Regular cardiac myocyte (primary cell): ENCODE measurements at places on chromosomes 4 and X. TPM values are rescaled to one million over a fixed set of nuclear protein-coding genes. Genes with fewer than 3 reads are reported as not detected.

The CT47B1 gene
- not detected in 2 replicates for total RNA-seq

The EDA2R gene
- total RNA-seq: 8.8 and 14.9 TPM in 2 replicates

The FNIP2 gene
- 15.0 and 37.5 TPM in 2 replicates for total RNA-seq

The DDX53 gene
- total RNA-seq: not detected in 2 replicates

The TMPRSS11A gene
- not detected in 2 replicates for total RNA-seq

The ZNF732 gene
- total RNA-seq: 0.28 and 1.2 TPM in 2 replicates

The CCDC120 gene
- total RNA-seq: 0.19 and 0.28 TPM in 2 replicates

The DCX gene
- not detected in 2 replicates for total RNA-seq

The ZNF827 gene
- total RNA-seq: 2.3 and 6.8 TPM in 2 replicates

The GAGE2A gene
- total RNA-seq: not detected in 2 replicates

The NHSL2 gene
- 0.77 and 3.1 TPM in 2 replicates for total RNA-seq
